ENCODE measurements at places on chromosomes 7 and 10.

DNA sequence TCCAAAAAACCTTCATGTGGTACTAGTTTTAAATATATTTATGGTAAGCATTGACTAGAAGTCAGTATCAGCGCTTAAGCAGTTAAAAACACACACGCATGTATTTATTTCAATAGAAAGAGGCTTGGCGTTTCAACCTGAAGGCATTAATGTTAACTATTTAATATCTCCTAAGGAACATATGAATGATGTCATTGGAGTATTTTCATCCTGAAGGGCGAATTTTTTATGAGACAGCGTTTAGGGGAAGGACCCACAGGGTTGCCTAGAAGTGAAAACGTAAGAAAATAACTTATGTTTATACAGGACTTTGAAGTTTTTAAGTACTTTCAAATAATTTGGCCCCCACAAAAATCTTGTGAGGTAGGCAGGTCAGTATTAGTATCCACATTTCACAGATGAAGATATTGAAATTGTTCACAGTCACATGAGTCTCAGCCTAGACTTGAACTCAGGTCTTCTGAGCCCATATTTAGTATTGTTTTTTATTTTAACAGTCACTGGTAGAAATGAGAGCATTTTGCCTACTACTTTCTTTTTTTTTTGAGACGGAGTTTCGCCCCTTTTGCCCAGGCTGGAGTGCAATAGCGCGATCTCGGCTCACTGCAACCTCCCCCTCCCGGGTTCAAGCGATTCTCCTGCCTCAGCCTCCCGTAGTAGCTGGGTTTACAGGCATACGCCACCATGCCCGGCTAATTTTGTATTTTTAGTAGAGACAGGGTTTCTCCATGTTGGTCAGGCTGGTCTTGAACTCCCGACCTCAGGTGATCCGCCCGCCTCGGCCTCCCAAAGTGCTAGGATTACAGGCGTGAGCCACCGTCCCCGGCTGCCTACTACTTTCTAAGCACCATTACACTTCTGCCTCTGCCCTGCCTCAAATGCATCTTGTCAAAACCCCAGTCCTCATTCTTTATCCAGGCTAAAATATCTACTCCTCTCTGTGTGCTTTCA lies 1.8 kb downstream of the SLK start:
- DNase-seq: no peak

DNA sequence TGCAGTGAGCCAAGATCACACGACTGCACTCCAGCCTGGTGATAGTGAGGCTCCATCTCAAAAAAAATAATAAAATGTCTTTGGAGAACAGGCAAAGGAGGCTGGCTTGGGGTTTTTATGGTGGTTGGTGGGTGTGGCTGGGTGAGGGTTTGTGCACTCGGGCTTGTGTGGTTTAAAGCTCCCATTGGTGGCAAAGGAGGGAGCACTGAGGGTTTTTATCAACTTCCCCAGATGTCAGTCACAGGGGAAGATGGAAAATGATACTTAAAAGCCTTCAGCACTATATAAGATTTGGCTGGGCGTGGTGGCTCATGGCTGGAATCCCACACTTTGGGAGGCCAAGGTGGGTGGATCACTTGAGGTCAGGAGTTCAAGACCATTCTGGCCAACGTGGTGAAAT lies 16.3 kb upstream of the RNF216 start:
- no peak for DNase-seq

- no peak for DNase-seq
Observed at GRCh38 chr10:12687996-12688395, 313.5 kb downstream of the CCDC3 start.

- no peak for DNase-seq
Observed at GRCh38 chr10:59741048-59741447, 12.2 kb downstream of the MRLN start.

DNA sequence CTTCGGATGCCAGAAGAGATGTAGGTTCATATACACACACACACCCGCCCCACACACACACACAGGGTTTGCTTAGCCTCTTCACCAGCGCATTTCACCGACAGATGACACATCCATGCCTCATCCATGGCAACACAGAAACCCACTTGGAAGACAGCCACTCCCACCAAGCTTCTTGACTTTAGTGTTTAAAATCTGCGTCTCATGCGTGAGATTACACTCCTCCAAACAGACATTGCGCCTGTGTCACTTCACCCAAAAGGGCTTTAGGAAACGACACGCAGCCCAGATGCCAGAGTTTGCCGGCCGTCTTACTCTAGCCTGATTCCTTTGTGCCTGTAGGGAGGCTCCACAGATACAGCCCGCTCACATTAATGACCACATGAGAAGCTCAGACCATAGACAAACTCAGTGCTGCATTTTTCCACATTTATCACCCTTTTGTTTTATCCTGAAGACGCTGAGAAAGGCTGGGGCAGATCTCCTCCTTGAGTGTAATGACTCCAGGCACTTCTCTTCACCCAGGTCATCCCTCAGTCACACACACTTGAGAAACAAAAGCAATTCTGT lies 73.8 kb downstream of the DIP2C start:
- DNase-seq: no peak

GRCh38 chr10:8352171-8353075 lies 297.9 kb downstream of the GATA3 start:
- no peak for DNase-seq

DNA sequence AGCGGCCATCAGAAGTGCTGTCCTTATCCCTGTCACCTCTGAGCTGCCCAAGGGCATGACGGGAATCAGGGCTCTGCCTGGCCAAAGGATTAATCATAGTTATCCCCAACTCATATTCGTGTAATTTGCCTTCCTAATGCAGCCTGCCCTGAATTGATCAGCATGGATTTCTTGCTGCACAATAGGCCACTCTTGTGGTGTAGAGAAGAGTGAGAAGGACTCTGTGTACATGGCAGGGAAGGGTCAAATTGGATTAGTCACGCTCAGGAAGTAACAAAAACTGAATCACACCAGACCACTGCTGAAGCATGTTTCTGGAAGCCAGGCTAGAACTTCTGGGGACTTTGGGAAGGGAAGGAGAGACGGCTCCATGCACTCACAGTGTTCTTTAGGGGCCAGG lies 227.0 kb downstream of the BUB3 start:
- DNase-seq: no peak

- DNase-seq: no peak
Observed at GRCh38 chr7:47370461-47371042, 211.4 kb downstream of the TNS3 start.

GRCh38 chr10:129784291-129784690 lies 179.8 kb downstream of the EBF3 start:
- DNase-seq: no peak

DNA sequence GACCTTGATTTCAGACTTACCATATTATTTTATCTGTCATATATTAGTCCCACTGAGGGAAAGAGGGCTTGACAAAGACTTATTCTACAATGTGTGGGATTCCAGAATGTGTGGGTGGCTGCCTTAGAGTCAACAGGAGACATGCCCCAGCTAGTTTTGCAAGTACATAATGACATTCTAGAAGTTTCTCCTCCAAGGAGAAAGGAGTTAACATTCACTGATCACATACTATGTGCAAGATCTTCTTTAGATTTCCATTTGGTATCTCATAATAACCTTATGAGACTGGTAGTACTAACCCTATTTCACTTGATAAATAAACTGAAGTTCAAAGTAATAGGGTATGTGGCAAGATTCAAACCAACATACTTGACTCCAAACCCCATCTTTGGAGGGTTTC lies 25.2 kb downstream of the IRF5 start:
- DNase-seq: no peak

DNA sequence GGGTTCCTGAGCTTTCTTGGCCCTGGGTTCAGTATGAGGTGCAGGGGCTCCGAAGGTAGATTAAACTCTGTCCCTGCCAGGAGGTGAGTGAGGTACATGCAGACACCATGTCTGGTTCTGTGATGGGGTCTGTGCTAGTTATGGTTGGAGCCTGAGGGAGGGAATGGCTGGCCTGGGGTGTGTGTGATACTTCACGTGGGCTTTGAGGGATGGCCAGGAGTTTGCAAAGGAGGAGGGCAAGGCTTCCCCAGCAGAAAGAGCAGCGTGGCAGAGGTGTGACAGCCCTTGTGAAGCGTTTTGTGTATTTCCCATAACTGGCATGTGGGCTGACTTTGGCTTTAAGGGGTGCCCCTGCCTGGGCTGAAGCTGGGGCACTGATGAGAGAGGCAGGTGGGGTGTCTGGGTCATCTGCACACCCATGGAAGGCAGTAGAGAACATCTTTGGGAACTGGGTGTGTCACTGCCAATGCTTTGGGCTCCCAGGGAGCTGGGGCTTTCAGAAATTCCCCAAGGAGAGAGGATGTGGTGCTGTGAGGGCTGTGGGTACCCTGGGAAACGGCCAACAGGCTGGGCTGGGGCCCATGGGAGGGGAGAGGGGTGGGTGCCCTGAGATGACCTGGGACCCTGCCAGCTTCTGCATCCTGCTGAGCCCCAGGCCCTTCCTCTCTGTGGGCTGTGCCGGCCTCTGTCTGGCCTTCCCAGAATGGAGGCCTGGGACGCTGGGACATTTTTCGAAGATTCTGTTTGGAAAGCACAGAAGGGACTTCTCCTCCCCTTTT lies 4.6 kb downstream of the PALD1 start:
- DNase-seq: no peak

GRCh38 chr7:85474234-85474633 lies 287.4 kb upstream of the SEMA3D start:
- no peak for DNase-seq

GRCh38 chr7:11817111-11817740 lies 14.8 kb downstream of the THSD7A start:
- no peak for DNase-seq

DNA sequence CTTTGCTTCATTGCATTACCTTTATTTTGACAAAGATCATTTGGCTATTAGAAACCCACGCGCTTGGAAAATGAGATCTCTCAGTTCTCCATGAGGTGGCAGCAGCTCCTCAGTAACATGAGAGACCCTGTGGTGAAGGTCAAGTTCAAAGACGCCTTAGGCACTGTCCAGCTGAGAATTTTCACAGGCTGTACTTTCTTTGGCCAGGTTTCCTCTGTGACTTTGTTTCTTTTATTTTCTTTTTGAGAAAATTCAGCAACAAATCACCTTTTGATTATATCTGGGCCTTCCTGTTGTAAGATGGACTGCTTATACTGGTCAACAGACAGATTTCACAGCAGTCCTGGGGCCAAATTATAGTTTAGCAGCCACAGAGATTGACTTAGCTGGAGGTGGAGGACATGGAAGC lies 54.5 kb downstream of the RAB18 start:
- no peak for DNase-seq

- no peak for DNase-seq
Observed at GRCh38 chr7:89049043-89049442, 253.5 kb upstream of the TEX47 start.

- DNase-seq: no peak
Observed at GRCh38 chr10:124867304-124867703, 65.7 kb downstream of the ABRAXAS2 start.

DNA sequence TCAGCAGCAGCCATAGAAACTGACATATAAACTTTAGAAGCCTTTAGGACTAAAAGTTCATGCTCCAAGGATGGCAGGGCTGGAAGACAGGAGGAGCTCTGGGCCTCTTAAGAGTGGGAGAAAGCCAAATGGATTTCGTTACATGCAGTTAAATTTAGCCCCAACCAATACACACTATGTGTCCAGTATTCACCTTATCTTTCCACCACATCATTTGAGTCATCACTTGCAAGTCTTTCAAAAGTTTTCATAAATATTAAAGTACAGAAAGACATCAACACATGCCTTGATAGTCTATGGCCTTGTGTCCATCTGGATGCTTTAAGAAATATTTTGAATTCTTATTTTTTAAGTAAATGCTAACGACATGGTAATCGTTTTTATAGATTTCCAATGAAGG lies 392.4 kb upstream of the LRRN3 start:
- no peak for DNase-seq

- DNase-seq: no peak
Observed at GRCh38 chr10:49356944-49357343, 38.9 kb downstream of the DRGX start.

Data from stimulated activated CD4-positive, alpha-beta T cell treated with anti-CD3 and anti-CD28 coated beads, Interleukin-1b, Interleukin-23, amount 100 ng/mL, for 4 hours (primary cell).